CD8-positive, alpha-beta memory T cell (primary cell): ENCODE measurements at places on chromosomes 2 and 18. TPM values are rescaled to one million over a fixed set of nuclear protein-coding genes. Genes with fewer than 3 reads are reported as not detected.

Gene PROC
- total RNA-seq: not detected

Gene CHPF
- total RNA-seq: 36.5 TPM

Gene CCDC121
- 0.20 TPM for total RNA-seq

Gene IL1F10
- not detected for total RNA-seq

Gene IL36B
- not detected for total RNA-seq

DNA sequence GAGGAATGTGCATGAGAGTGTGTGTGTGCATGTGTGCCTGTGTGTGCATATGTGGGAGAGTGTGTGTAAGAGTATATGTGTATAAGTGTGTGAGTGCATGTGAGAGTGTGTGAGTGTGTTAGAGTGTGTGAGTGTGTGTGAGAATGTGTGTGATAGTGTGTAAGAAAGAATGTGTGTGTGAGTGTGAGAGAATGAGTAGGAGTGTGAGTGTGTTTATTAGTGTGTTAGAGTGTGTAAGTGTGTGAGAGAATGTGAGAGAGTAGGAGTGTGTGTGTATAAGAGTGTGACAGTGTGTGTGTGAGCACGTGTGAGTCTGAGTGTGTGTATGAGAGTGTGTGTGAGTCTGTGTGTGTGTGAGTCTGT is 21.2 kb downstream of the GYPC start:
- no peak for DNase-seq

GRCh38 chr2:201779901-201780673 is 646 bp downstream of the ALS2 start:
- no peak for DNase-seq

GRCh38 chr2:15364561-15364960 is 196.6 kb downstream of the NBAS start:
- DNase-seq: no peak

GRCh38 chr18:13276530-13277520 is 58.3 kb downstream of the LDLRAD4 start:
- no peak for DNase-seq

DNA sequence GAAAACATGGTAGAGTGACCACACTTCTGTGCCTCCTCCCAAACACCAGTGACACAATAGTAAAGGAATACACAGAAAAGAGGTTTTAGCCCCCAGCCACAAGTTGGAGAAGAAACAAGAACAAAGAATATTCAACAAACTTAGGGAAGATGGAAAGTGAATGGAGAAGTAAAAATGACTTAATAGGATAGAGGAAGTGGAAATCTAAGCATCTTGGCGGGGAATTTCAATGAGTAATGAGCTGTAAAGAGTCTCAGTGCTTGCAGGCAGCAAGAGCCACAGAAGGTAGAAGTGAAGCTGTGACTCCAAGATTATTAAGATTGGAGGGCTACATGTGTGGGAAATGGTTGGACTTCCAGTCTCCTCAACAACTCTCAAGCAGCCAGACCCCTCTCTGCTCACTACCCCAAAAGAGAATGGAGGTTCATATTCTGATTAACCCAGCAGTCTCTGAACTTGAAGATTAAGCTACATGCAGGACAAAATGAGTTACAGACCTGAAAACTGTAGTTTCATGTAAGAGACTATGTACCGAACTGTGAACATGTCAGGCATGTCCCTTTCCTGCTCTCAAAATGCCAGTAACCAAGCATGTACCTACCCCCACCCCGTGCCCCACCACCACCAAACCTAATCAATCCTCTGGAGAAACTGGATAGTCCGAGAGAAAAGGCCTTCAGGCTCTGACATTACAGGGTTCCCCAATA is 16.9 kb upstream of the HNRNPLL start:
- DNase-seq: no peak

- no peak for DNase-seq
Measured at GRCh38 chr2:71592181-71592711, 138.9 kb downstream of the DYSF start.
